Stimulated activated CD4-positive, alpha-beta T cell treated with anti-CD3 and anti-CD28 coated beads, Interleukin-1b, Interleukin-23, amount 100 ng/mL, for 48 hours (primary cell): ENCODE measurements at places on chromosomes 12 and 14.

- DNase-seq: no peak
Observed at GRCh38 chr14:56273155-56273554, 154.9 kb downstream of the PELI2 start.

DNA sequence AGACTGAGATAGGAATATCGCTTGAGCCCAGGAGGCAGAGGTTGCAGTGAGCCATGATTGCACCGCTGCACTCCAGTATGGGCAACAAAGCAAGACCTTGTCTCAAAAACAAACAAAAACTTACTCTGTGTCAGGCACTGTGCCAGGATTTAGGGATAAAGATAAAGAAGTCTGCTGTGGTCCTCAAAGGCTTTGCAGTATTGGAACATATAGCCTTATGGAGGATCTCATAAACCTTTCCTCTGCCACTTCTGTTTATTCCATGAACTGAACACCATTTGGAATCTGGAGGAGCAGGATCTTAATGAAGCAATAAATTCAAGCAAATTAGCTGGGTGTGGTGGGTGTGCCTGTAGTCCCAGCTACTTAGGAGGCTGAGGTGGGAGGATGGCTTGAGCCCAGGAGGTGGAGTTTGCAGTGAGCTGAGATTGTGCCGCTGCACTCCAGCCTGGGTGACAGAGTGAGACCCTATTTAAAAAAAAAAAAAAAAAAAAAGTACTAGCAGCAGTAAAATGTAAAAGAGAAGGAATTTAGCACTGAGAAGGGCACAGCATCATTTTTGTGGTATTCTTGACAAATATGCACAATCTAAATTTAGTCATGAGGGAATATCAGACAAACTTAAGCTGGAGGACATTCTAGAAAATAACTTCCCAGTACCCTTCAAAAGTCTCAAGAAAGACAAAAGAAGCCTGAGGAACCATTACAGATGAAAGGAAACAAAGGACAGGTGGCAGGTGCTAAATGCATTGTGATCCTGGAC, 27.1 kb downstream of the BMAL2 start:
- DNase-seq: no peak

DNA sequence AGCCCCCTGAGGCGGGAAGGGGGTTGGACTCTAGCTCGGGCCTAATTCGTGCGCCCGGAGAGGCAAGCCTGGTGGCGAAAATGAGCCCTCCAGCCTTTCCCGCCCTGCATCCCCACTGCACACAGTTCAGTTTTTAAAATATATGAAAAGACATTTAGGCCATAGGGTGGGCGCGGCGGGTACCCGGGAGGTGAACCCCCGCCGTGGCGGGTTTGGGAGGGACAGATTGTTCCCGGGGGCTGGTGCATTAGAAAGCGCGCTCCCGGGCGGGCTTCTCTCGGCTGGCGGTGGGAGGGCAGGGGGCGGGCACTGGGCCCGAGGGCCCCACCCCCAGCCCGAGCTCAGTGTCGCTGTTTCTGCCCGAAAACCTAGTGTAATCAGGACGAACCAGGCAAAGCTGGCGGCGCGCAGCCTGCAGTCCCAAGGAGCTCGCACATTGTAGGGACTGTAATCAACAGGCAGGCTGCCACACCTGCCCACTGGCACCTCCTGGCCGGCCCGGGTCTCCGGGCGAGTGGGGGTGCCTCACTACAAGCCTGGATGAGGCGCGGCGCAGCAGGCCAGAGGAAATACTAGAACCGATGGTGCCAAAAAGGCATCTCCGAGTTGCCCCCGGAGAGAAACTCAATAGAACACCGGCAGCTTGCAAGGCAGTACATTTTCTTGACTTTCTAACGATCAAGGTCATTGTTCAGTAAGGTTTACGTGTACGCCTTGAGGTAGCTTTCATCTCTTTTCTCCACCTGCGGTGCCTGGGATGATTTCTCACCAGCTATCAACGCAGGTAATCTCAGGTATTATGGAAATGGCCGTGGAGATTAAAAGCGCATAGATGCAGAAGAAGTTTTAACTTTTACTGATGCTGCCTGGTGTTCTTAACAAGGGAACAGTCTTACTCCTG, 764 bp upstream of the SPTB start:
- DNase-seq: peak; percentile 41

- DNase-seq: no peak
Observed at GRCh38 chr14:102408724-102409123, 46.0 kb downstream of the TECPR2 start.

- no peak for DNase-seq
Observed at GRCh38 chr12:91982946-91983345, 162.7 kb downstream of the BTG1 start.

GRCh38 chr12:16691624-16692023, 85.7 kb upstream of the LMO3 start:
- no peak for DNase-seq

DNA sequence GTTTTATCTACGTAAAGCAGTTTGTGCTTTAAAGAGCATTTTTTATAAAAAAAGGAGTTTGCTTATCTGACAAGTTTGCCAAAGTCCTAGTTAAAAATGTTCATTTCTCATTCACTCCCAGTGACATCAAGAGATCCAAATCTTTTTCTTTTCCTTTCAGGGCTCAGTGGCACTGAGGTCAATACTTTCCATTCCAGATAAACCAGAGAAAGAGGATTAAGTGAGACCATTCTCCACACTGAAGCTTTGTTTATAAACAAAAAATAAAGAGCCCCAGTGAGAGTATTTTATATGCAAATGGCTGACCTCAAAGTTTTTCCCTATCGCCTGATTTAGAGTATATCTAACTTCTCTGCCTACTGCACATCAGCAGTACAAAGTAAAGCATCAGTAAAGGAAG, 199.8 kb downstream of the ALG10B start:
- no peak for DNase-seq

- no peak for DNase-seq
Observed at GRCh38 chr14:98606816-98607215, 665.2 kb downstream of the BCL11B start.

DNA sequence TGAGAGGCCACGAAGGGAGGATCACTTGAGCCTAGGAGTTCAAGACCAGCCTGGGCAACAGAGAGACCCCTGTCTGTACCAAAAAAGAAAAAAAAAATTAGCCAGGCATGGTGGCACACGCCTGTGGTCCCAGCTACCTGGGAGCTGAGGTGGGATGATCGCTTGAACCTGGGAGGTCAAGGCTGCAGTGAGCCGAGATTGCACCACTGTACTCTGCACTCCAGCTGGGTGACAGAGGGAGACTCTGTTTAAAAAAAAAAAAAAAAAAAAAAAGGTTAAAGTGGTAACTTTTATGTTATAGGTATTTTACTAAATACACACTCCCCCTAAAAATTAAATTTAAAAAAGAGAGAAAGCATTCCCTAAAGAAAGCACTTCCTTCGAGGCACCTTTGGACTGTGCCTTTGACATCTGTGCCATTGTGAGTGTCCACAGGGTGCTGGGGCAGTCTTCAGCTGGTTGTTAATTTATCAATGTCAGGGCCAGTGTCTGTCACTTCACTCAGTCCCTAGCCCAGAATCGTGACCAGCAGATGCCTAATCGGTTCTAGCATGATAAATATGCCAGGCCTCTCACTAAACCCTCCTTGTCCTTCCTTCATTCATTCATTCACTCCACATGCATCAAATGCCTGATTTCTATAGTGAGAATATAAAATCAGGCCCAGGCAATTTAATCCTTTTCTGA, 63.1 kb downstream of the B4GALNT3 start:
- DNase-seq: no peak

- no peak for DNase-seq
Observed at GRCh38 chr12:106149096-106149784, 10.5 kb upstream of the NUAK1 start.

- DNase-seq: no peak
Observed at GRCh38 chr12:104466709-104467345, 10.1 kb downstream of the CHST11 start.

DNA sequence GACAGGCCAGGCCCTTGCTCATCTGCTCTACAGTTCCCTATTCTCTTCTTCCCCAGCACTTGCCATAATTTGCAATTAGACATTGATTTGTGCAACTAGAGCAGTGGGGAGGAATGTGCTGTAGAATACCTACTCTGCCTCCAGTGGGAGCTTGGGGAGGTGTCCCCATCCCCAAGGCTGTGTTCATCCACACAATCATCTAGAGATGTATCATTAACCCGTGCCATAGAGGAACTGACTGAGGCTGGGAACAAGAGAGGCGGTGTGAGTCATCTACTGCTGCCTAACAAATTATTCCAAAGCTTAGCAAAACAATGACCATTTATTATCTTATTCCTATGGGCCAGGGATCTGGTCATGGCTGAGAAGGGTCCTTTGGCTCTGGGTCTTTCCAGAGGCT, 5.1 kb upstream of the OTUB2 start:
- no peak for DNase-seq

DNA sequence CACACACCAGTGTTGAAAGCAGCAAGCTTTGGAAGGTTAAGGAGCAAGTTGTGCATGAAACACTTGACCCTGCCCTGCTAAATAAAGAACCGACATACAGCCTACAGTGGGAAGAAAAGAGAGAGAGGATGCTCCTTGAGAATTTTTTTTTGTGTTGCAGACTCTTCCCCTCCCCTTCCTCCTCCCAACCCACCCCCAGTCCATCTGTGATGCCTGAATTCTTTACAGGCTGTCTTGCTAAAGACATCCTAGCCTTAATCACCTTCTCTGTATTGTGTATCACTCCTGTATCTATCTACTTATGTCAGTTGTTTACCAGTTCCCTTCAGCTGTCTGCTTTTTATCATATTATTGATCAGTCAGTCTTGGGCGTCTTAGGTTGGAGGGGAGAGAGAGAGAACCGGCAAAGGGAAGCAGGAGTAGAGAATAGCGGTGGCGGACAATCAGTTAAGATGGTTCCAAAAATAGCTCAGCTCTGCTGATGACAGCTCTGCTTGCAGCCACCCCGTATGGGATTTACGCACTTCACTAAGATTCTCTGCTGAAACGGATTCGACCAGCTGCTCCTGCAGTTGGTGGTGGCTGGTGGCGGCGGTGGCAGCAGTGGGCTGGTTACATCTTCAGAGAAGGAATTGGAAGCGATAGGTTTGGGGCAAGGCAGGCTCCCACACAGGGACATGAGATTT, 664.7 kb downstream of the NRXN3 start:
- DNase-seq: no peak
